ENCODE measurements at places on chromosomes 2 and 18.

GRCh38 chr2:19955544-19956422 lies 34.1 kb downstream of the WDR35 start:
- peak; percentile 86 for DNase-seq

DNA sequence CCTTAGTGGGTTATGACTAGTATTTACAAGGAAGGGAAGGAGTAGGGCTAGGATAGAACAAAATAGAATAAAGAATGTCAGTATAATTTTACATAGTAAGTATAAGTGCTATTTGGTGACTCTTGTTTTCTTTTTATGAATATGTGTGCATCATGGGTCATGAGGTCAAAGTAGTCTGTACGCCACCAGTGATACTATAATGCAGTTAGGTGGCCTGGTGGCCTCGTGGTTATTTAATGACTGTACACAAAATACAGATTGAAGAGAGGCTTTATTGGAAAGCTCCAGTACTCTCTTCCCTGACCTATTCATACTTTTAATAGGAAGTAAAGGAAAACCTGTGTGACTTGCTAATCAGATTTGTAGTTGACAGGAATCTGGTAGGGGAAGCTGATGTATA lies 27.3 kb downstream of the CAB39 start:
- no peak for DNase-seq

GRCh38 chr2:174286172-174286571 lies 37.8 kb upstream of the OLA1 start:
- no peak for DNase-seq

DNA sequence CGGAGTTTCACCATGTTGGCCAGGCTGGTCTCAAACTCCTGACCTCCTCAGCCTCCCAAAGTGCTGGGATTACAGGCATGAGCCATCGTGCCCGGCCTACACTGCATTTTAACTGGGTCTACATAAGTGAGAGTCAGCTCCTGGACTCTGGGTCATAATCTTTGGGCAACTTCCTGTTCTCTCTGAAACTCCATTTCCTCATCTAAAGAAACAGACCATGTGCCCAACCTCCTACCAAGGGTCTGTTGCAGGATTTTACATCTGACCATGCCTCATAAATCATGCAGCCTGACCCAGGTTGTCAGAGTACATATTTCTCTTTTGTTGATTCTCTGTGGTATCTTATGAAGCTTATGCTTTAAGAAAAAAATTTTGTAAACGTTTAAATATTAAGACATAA lies 280.4 kb downstream of the ALPK2 start:
- DNase-seq: no peak

DNA sequence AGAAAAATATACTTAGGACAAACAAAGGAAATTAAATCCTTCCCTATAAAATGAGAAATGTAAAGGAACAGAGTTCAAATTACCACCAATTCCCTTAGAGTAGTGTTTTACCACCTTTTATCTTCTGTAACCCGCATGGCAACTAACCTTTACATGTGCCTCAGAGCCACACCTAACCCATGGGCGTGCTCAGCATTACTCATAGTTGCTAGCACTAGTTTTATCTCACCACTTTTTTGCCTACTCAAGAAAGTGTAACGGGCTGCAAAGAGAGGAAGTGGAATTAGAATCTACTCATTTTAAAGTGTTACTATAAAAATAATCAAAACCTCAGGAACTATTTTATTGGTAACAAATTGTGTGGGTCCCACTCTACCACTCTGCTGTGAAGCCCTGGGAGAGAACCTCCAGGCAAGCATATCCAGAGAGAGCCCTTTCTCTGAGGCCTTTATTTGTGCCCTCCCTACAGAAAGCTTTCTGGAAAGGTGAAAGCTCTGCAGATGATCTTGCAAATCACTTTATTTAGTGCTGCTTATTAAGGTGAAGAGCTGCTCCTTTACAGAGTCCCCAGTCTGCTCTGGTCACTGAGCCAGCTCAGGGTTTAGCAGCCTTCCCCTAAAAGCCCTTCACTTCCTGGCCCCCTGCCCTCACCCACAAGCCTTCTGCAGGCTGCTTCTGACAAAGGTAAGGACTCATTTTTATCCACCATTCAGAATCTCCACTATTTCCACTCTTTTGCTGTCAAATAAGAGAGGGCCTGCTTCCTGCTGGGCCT lies 98.8 kb downstream of the TRABD2A start:
- DNase-seq: no peak

GRCh38 chr2:39875914-39876267 lies 96.8 kb upstream of the THUMPD2 start:
- DNase-seq: no peak

GRCh38 chr2:39017334-39017733 lies 103.5 kb downstream of the SOS1 start:
- no peak for DNase-seq

- no peak for DNase-seq
Measured at GRCh38 chr2:190562121-190562520, 27.6 kb upstream of the NEMP2 start.

GRCh38 chr2:220127311-220127710 lies 499.9 kb downstream of the SLC4A3 start:
- no peak for DNase-seq

DNA sequence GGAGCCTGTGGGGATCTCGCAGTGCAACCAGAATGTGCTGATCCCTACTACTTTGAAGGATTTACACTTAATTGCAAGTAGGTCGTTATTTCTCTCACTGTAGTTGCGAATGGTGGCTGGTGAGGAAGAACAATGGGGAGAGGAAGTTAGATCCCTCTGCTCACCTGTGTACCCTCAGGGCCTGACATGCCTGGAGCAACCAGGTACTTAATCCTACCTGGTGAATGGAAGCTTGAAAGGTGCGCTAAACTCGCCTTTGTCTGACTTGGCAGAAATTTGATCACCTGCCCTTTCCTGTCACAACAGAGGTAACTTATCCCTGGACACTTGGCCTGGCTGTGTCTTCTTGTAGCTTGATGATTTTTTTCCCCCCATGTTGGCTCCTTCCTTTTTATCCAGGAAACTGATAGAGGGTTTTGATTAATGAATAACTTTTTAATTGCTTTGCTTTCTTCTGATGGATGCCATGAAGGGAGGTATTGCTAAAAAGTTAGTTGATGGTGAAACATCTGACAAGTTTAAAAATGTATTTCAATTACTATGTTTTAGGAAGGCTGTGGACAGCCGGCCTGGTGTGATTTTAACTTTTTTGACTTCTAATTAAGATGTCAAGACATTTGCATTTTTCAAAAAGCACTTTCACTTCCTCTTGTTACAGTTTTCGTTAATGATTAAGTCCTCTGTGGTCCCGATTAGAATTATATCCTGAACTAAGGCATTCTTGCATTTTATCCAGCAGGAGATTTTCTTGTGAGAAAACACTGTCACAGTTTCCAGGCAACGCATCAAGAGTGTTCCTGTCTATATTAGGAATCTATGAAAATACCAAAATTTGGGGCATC lies 9.2 kb downstream of the SGPP2 start:
- peak; percentile 50 for DNase-seq

DNA sequence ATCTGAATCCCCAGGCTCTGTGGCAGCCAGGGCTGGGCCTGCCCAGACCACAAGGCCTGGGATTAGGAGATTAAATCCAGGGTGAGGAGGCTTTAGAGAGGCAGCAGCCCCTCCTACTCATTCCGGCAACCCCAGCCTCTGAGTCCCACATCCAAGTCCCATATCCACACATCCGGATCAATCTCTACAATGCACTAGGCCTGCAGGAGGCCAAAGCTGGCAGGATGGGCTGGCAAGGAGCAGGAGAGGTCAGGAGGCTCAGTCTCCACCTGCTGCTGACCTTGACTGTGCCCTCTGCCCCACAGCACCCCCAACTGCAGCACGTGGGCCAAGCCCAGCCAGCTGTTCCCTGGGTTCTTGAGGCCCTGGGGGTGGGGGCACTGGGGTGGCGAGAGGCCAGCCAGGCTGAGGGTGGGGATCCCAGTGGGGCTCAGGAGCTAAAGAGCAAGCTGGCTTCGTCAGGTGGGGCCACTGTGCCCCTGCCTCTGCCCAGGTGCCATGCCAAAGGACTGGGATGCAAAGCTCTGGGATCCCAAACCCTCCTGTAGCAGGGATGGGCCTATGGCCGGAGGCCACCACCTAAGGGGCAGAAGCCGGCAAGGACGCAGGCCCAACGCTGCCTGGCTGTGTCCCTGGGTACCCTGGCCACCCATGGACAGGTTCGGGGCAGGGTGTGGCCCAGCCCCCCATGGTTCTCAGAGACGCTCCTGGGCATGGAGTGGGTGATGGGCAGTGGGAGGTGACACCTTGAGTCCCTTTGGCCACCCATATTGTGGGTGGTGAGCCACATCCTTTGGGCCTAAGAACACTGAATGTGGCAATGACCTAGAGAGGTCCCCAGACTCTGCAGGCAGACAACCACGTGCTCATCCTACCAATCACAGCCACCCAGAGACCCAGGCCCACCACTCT lies 3.2 kb downstream of the KIF1A start:
- DNase-seq: no peak

- peak; percentile 12 for DNase-seq
Measured at GRCh38 chr2:65722028-65722778, 289.8 kb upstream of the SPRED2 start.

DNA sequence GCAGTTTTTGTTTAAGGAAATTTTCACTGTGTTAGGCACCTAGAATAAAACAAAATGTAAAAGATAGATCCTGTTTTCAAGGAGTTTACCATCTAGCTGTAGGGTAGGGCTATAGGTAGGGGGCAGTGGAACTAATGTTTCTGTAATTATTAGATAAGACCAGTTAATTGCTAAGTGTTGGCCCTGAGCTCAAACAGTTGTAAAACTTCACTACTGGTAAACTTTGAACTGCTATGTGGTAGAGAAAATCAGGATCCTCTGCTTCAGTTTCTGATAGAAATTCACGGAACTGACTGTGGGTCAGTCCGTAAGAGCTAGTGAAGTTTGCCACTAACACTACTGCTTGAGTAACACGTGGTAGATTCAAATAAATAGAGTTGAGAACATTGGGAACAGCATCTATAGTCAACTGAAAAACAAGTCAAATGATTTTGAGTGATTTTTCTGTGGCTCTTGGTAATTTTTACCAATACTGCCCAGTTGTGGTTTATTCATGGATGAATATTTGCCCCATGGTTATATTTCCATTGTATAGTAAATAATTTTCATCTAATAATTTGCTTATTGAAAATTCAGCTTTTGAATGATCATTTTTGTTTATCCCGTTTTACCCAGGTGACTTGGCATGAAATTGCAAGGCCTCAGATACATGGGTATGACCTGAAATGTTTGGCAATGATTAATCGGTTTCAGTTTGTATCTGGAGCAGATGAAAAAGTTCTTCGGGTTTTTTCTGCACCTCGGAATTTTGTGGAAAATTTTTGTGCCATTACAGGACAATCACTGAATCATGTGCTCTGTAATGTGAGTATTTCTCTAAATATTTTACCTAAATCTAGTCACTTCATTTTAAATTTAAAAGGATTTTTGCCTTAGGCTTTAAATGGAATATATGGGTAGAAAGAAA lies 26.4 kb downstream of the ELP2 start:
- DNase-seq: peak; percentile 69

DNA sequence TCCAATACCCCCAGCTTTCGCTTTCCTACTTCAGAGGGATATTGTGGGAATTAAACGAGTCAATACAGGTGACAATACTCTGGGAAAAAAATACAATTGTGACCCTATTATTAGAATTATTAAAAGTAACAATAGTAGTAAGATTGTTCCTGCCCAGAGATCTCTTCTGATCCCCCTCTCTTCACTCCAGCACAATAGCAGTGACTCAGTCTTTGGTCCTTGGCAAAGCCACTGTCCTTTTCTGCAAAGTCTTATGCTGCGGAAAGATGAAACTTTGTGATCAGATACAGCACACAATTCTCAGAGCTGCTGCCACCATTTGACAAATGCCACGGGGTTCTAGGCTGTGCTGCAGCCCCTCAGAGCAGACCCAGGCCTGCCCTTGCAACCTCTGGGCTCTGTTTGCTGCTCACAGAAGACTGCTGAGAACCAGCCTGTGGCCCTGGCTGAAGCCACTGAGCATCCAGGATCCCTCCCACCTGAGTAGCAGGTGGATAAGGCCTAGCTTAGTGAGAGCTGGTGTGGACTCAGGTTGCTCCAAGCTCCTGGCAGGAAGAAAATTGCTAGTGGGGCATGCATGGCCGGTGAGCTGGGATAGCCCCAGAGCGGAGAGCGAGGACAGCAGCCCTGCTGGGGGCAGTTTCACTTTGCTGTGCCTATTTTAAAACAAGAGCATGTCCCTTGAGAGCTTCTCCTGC lies 60.1 kb upstream of the ROCK2 start:
- no peak for DNase-seq

DNA sequence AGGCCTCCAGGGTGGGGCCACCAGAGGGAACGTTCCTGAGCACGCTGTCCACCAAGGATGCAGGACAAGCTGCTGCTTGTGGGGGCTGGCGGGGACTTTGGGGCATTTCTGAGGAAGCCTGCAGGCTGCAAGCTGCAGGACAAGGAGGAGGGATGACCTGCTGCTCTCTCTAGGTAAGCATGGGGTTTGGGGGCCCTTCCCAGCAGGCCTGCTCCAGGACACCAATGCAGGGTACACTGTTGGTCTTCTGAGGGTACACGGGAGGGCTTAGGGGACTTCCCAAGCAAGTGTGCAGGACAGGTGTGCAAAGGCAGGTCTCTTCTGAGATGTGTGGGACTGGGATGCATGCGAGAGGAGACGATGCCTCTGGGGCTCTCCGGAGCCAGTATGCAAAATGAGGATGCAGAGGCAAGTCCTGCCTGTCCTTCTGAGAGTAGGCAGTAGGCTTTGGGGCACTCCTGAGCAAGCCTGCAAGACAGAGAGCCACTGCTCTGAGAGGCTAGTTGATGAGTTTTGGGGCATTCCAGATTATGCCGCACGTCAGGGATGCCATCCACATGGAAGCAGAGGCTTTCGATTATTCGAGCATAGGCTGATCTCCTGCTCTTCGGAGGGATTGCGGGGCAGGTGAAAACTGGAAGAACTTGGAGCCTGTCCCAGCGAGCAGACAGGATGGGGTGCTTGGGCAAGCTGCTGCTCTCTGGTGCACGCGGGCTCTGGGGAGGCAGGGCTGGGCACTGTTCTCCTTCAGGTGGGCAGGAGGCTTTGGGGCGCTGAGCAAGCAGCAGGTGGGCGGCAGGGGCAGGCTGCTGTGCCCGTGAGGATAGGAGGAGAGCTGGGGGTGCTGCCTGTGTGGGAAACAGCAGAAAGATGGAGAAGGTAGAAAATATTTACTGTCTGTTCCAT lies 44.6 kb downstream of the CNGA3 start:
- DNase-seq: no peak

DNA sequence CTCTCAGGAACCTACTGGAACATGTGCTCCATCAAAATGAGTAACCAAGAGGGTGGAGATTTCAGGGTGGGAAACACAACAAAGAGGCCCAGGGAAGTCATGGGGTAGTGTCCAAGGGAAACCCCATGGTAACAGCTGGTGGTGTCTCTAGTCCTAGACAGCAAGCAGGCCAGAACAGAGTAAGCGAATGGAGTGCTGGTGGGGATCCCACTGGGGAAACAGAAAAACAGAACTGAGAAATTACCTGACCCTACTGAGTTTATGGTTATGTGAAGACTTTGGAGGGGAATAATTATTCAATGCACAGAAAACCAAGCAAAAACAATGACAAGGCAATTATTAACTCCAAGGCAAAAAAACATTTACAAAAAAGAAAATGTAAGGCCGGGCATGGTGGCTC lies 16.9 kb downstream of the ERCC3 start:
- DNase-seq: no peak

Data from ACHN (cell line).